Endothelial cell (in vitro differentiated cells): ENCODE measurements at places on chromosomes 4 and X.

DNA sequence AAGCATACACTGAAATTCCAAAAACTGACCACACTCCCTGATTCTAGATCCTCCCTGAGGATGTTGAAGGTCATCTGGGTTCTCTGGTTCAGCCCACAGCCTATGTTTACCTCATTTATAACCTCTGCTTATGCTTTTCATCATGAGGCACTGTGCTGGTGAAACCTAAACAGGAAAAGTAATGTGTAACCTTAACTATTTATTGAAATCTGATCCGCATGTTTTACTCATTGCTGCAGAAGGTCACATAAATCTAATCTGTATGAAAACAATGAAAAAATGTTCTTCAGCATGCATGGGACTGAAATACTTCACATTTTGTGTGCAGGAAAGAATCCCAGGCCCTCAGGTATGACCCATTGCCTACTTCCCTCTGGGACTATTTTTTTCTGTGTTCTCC lies 30.3 kb downstream of the UCHL1 start:
- no peak for DNase-seq

DNA sequence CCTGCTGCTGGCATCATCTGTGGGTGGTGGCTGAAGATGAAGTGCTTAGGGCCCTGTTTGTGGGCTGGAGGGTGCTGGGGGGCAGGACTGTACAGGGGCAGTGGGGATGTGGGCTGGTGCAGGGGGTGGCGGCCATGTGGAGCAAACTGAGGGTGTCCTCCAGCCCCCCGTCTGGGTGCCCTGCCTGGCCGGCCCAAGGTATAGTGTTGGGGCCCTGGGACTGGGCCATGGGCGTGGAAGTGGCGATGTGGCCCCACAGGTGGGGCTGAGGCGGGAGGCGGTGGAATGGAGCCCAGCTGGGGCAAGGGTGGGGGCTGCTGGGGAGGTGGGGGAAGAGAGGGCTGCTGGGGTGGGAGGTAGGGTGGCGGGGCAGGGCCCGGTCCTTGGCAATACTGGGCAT lies 9.5 kb upstream of the KDM5C start:
- DNase-seq, result no peak

DNA sequence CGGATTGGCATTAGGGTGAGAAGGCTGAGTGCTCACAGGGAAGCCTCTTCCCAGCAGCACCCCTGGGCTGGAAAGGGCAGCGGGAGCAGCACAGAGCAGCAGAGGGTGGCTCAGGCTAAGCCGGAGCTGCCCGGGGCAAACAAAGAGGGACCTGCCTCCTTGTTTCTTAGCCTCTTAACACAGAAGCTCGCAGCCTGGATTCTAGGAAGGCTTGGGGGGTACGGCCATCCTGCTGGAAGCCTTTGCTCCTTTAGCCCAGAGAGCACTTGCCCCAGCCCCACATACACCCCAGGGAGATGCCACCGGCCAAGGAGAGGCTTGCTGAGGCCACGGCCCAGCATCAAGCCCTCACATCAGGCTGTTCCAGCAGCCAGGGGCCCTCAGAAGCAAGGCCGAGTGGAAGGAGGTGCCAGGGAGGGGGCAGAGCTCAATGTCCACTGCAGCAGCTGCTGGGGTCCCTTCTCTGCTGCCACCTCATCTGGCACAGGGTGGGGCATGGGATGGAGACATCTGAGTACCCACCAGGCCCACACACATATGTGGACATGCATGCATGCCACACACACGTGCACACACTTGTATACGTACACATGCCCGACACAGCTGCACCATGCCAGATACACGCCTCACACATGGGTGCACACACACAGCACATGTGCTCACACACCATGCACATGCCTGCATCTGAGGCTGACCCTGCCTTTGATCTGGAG lies 20.3 kb upstream of the SPON2 start:
- DNase-seq, result no peak

GRCh38 chr4:184766446-184766845 lies 32.5 kb upstream of the CENPU start:
- DNase-seq, result no peak

GRCh38 chr4:103478734-103479133 lies 241.1 kb downstream of the TACR3 start:
- DNase-seq, result no peak

- DNase-seq, result no peak
Measured at GRCh38 chr4:125135652-125136051, 179.1 kb upstream of the FAT4 start.

DNA sequence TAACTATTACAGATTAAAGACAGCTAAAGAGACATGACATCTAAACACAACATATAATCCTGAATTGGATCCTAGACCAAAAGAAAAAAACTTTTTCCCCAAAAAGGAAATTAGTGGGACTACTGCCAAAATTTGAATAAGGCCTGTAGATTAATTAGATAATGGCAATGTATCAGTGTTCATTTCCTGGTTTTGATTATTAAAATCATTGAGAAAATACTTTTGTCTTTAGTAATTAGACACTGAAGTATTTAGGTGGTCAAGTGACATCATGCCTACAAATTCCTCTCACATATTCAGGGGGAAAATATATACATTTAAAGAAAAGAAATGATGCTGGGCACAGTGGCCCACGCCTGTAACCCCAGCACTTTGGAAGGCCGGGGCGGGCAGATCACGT lies 10.4 kb upstream of the USO1 start:
- no peak for DNase-seq

DNA sequence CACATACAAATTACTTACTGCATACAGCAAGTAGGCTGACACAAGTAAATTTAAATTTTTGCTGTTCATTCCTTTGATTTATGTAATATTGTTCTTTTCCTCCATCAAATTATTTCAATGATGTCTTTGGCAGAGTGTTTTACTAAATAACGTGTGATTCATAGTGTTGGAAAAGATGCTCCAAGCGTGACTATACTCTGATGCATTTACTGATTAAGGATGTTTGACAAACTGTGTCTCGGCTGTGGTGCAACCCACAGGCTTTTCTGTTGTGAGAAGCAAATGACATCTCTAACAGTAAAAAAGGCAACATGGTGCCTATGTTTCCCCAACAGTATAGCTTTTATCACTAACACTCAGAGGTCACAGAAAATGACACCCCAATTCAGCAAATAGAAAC lies 540.9 kb downstream of the PPP4R3C start:
- no peak for DNase-seq

DNA sequence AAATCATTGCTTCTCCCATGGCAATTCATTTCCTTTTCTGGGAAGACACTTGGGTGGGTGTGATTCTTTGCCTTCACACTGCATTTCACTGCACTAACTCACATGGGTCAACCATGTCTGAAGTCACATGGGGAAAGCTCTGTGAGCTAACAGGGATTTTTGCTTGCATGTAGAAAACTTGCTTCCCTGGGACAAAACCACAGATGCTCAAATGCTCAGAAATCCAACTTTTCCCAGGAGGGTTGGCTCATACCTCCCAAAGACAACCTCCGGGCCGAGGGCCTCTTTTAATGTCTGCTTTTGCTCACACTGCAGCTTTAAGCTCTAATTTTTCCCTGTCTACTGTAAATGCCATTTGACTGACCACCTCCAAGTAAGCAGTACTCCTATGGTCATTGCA lies 1695.2 kb downstream of the STIM2 start:
- DNase-seq, result no peak

DNA sequence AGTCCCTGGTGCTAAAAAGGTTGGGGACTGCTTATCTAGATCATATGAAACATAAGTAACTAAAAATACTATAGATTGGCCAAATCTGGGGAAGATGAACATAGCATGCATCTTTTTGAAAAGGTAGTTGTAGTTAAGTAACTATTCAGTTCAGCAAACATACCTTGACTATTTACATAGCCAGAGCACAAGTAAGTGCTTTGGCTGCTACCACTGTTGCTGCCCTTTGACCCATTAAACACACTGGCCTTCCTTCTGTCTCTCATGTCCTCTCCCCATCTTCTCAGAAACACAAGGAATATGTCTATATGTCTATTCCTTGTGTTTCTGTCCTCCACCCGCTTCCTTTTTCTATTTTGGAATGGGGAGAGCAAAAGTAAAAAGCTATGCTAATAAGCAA lies 87.9 kb upstream of the SPRY1 start:
- no peak for DNase-seq

GRCh38 chr4:142817442-142817841 lies 28.7 kb downstream of the INPP4B start:
- no peak for DNase-seq

GRCh38 chr4:123505095-123506010 lies 108.8 kb downstream of the SPRY1 start:
- peak; percentile 80 for DNase-seq
